ENCODE measurements at places on chromosomes 7 and 10. TPM values are rescaled to one million over a fixed set of nuclear protein-coding genes. Genes with fewer than 3 reads are reported as not detected.

The MYO3A gene
- total RNA-seq = 5.3 TPM

The CHAT gene
- total RNA-seq = not detected

GRCh38 chr10:111875725-111876124 is 307.8 kb downstream of the GPAM start:
- no peak for DNase-seq

- DNase-seq = no peak
These were observed 35.9 kb downstream of the MTURN start for GRCh38 chr7:30170476-30171205.

- no peak for DNase-seq
These were observed 33.8 kb downstream of the IL15RA start for GRCh38 chr10:5943536-5943935.

GRCh38 chr7:104174798-104175197 is 33.0 kb downstream of the ORC5 start:
- no peak for DNase-seq

The SPRN gene
- 0.24 TPM for total RNA-seq

GRCh38 chr7:41842956-41843355 is 140.1 kb upstream of the INHBA start:
- no peak for DNase-seq

The NYAP1 gene
- 4.6 TPM for total RNA-seq

DNA sequence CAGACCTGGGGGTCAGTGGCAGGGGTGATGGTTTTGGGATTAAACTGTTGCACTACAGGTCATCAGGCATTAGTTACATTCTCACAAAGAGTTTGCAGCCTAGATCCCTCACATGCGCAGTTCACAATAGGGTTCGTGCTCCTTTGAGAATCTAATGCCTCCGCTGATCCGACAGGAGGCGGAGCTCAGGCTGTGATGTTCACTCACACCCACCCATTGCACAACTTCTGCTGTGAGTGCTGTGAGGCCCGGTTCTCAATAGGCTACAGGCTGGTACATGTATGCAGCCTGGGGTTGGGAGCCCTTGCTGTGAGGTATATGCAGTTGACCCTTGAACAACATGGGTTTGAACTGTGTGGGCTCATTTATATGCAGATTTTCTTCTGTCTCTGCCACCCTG is 416.4 kb downstream of the GFRA1 start:
- DNase-seq = no peak

- no peak for DNase-seq
These were observed 45.8 kb upstream of the PLEKHA1 start for GRCh38 chr10:122328676-122329075.

DNA sequence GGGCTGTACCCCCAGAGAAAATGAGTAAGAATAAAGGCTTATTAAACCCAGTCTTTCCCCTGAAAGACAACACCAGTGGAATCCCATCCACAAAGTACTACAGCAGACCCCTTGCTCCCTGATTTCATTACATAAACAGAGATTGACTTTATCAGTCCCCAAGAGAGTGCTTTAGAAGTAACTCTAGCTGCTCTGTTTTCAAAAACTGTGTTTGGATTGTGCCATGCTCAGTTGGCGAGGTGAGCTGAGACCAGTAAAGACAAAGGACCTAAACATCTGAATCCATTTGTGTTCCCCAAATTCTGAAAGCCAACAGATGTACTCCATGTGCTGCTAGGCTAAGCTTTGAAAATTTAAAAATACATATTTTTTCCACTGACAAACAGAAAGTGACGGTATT is 127.0 kb downstream of the ATE1 start:
- DNase-seq = no peak

DNA sequence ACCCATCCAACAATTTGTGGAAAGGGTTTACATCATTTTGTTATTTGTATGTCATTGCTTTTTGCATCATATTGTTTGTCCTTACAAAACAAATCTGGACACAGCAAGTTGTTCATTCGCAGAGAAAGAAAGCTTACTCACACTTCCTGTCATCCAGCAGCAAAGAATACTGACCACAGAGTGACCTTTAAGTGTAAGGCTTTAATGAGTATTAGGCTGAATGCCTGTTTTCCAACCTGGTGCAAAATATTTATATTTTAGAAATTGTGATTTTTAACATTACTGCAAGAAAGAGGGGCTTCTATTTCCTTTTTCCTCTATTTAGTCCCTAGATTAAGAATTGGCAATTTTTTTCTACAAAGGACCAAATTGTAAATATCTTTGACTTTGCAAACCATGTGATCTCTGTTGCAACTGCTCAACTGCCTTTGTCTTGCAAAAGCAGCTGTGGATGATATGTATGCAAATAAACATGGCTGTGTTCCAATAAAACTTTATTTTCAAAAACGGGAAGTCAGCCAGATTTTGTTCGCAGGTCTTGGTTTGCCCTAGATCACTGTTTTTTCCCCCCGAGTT is 27.8 kb upstream of the ITGB1 start:
- no peak for DNase-seq

The IDI2 gene
- total RNA-seq = not detected

The LLCFC1 gene
- not detected for total RNA-seq

GRCh38 chr7:46032353-46032752 is 111.3 kb upstream of the IGFBP3 start:
- DNase-seq = no peak

DNA sequence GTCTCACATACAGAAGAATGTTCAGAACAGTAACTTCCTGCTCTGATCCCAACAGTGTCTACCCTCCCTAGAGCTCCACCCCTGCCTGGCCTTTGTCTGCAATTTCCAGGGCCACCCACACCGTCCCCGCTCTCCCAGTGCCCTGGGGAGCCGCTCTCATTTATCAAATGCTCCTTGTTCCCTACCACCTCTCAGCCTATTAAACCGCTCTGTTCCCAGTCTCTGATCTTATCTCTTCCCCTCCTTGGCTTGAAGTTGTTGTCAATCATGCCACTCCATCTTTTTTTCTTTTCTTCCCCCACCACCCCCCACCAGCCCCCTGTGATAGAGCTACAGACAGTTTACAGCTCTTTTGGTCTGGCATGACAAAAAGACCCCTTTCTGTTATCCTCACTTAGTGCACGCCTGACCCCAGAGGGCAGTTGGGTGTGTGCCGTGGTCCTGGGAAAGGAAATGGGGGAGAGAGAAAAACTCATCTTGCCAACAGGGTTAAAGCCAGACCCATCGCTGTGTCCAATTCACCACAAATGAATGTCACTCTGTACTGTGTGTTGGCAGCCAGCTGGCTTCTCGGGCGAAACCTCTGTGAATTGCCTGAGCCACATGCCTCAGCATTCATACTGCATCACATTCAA is 28.8 kb upstream of the HECTD2 start:
- no peak for DNase-seq

The IL15RA gene
- 0.98 TPM for total RNA-seq

DNA sequence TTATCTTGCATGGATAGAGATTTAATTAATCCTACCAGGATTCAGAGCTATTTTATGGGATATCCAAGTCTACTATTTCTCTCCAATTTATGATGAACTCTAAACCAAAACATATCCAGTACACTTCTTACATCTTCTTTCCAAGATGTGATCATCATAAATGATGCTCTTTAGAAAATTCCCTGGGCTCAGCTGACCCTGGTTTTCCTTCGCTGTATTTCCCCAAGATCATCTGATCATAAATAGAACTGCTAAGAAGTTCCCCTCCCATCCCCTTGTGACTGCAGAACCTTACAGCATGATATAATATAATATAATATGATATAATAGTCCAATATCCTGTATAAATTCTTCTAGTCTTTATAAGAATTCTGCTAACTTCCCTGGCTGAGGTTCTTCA is 114.6 kb upstream of the LYZL2 start:
- DNase-seq = no peak

DNA sequence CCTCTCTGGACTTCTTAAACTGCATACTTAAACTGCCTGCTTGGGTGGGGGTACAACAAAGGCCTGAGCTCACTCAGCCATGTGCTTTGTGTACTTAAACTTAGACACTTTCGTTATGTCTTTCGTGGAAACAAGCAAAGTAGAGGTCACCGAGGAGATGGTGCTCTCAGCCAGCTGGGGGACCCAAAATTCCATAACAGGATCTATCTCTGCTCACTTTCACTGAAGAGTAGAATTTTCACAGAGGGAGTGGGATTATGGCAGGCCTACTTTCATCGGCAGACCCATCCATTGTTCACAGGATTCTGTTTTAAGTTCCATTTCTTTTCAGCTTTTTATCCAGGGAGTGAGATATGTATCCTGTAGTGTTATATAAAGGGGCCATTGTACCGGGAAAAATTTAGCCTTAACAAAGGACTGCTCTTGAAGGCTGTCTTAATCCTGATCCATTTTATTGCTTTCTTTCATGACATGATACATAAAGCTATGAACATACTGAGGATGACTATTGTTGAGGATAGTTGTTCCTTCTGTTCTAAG is 370.0 kb upstream of the GHITM start:
- DNase-seq = no peak

- DNase-seq = no peak
These were observed 232.8 kb downstream of the INHBA start for GRCh38 chr7:41470081-41470480.

- DNase-seq = peak; percentile 66
These were observed 47.6 kb upstream of the ITGB1 start for GRCh38 chr10:33005322-33006301.

GRCh38 chr7:41996381-41997035 is 240.5 kb downstream of the GLI3 start:
- no peak for DNase-seq

DNA sequence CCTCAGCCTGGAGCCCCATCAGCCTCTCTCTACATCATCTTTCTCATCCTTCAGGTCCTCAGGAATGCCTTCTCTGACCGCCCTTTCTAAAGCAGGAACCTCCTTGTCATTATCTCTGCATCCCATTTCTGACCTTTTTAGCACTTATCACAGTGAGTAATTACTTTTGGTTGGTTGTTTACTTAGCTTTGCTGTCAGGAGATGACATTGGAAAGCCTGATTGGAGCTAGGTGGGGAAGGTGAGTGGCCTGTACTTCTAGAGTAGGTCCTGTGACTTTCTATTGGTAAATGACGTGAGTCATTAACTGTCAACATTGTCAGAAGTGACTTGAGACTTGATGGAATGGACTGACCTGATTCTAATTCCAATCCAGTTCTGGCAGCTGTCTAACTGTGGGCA is 9.3 kb upstream of the SLC25A13 start:
- DNase-seq = no peak

GRCh38 chr7:69110450-69111050 is 487.7 kb upstream of the AUTS2 start:
- no peak for DNase-seq

DNA sequence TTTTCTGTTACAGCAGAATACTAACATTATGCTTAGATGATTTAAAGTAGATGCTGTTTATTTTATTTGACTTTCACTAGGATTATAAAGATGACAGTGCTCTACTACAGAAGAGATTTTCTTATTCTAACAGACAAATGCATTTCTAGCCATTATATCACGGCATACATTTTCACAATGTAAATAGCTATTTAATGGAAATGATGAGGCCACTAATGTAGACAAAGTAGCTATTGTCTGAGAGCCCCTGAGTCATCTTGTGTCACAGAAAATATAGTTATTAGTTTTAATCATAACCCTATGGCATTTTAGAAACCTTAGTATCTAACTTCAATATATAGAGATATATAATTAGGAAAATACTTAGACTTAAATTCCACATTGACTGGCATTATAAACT is 158.0 kb upstream of the AHR start:
- no peak for DNase-seq

DNA sequence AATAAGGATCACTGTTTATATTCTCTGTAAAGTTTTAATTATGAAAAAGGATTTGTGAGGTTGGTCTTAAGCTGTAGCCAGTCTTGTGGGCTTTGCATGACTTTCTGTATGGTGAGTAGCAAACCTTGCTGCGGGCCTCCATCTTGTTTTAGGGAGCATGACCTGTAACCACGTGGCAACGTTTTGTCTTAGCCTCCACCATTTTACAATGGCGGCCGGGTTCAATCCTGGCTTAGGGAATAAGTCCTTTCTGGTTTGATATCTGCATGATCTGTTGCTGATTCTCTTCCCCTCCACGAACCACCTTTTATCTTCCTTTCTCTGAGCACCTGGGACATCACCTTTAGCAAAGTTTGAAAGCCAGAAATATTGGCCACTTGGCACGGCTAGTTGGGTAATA is 32.5 kb upstream of the OPTN start:
- DNase-seq = no peak

The CPSF4 gene
- 77.5 TPM for total RNA-seq

GRCh38 chr10:118694848-118695247 is 59.9 kb downstream of the CACUL1 start:
- no peak for DNase-seq

DNA sequence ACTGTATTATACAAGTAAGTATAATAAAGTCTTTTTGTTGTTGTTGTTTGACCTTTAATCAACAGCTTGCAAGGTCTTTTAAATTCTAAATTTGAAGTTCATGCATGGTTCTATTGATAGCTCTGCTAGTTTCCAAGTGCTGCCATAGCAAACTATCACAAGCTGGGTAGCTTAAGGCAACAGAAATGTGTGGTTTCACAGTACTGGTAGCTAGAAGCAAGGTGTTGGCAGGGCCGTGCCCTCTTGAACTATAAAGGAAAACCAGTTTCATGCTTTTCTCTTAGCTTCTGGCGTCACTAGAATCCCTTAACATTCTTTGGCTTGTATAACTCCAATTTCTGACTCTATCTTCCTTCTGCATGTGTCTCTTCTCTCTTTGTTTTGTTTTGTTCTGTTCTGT is 1021.9 kb upstream of the AUTS2 start:
- no peak for DNase-seq

DNA sequence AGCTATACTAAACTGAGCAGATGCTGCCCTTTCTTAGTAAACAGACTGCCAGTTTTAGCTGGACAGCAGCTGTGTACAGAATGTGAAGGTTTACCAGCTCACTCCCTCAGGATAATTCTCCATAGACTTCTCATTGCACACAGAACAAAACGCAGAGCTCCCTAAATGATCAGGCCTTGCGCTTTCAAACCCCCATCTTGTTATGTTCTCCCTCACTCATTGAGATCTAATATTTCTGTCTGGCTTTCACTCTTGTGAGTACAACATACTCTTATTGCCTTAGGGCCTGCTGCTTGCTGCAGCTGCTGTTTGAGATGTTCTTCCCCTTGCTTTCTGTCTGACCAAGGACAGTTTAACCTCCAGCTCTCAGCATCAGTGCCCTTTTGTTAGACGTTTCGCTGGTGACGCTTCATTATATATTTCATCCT is 17.3 kb downstream of the VWDE start:
- DNase-seq = no peak

DNA sequence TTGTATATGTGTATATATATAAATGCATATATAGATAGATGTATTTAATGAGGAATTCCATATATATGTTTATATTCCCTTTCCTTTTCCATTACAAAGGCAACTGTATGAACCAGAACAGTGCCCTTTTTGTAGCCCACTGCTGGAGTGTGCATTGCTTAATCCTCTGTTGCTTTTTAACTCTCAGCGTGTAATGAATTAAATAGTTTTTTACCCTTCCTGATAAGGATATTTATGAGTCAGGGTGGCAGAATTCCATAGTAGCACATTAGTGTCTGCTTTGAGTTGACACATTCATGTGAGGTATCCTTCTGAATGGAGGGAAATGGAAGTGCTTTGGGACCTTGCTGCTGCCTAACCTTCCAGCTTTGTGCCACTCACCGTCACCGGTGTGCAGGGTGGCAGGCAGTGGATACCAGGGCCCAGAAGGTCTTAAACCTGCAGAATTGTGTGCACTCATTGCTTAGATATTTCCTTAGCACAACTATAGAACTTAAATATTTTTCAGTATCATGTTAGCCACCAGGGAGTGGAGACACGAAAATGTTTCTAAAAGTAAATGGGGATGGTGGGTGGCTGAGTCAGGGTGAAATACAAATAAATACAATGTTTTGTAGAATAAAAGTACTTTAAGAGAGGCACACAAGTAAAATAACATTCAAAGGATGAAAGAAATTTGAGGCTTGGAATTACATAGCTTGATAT is 117.9 kb downstream of the SND1 start:
- DNase-seq = no peak

The WIPF3 gene
- 12.1 TPM for total RNA-seq
